ENCODE measurements at places on chromosomes 1 and 21.

- H3K36me3 ChIP-seq = peaks cover 9% of the 10 kb centered on the region
- H3K4me3 ChIP-seq = no peak overlapping the region
- no peak overlapping the region for H3K27ac ChIP-seq
- no peak for DNase-seq
These were observed 2.4 kb downstream of the CA14 start for GRCh38 chr1:150259758-150260669.

DNA sequence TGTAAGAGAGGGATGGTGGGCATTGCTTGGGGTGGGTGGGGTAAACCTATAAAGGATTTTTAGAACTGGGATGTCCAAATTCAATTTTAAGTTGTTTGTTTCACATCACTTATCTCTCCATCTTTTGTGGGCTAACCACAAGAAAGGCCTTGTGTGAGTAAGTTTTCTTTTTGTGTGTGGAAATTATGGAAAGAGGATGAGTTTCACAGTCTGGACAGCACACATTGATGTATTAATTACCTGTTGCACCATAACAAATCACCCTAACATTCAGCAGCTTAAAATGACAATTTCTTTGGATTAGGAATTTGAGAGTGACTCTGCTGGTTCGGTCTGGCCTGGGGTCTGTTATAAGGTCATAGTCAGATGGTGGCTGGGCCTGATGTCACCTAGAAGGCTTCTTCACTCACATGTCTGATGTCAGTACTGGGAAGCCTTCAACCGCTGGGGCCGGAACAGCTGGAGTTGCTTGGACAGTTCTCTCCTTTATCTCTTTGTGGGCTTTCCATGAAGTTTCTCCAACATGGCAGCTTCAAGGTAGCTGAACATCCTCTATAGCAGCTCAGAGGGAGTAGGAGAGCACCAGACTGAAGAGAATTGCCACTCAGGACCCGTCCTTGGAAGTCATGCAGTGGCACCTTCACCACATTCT is 2.0 kb upstream of the COL9A2 start:
- H3K27ac ChIP-seq = no peak overlapping the region
- H3K4me3 ChIP-seq = no peak overlapping the region

DNA sequence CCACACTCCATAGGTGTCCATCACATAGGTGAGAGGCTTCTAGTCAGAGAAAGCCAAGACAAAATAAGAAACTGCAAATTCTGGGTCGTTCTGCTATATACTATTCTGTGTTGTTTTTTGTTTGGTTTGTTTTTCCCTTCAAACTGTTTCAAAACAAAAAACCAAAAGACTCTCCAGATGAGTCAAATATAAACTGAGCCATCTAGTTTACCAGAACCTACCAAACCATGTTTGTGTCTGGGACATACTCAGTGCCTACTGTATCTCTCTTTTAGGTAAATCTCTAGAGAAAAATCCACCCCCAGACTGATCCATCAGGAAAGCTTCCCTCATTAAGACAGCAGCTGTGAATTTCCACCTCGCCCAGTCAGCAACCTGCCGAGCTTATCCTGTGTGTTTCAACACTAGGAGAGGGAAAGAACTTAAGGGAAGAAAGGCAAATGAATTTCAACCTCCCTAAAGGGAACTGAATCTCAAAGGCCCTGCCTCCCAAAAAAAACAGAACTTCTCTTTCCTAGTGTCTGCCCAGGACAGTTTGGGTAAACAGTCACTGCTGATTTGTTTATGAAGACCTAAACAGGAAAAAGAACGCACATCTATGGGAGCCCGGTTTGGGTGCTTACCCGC is 17.2 kb downstream of the PPT1 start:
- no peak overlapping the region for H3K4me3 ChIP-seq
- peaks cover 7% of the 10 kb centered on the region for H3K4me1 ChIP-seq
- peaks cover 30% of the 10 kb centered on the region for H3K36me3 ChIP-seq
- H3K27me3 ChIP-seq = no peaks in the 10 kb centered on the region
- H3K27ac ChIP-seq = no peak overlapping the region

DNA sequence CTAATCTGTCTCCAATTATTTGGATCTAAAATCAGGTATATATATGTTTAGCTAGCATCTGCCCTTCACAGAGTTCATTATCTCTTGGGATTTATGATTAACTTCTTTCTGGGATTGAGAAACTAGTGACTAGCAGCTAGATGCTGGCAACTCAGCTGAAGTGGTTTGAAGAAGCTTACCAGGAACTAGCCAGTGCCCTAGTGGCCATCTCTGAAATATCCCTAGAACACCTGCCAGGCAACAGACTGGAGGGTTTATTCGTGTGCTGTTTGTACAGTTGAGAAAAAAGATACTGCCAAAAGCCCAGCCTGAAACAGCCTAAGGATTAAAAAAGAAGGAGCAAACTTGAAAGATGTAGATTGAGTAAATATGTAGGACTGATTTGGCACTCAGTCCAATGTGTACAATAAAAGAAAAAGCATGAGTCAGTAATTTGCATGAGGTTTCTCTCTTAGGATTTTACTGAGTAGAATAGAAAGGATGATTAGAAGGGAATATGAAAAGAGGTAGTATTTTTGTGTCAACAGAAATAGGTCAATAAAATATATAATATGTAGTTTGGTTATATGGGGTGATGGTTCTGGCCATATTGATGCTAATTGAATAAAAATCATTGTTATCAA is 1144.6 kb upstream of the ADGRL2 start:
- H3K27me3 ChIP-seq = no peaks in the 10 kb centered on the region
- H3K27ac ChIP-seq = no peak overlapping the region
- no peak for DNase-seq
- no peaks in the 10 kb centered on the region for H3K4me1 ChIP-seq

- H3K4me1 ChIP-seq = peaks cover 8% of the 10 kb centered on the region
- no peaks in the 10 kb centered on the region for H3K36me3 ChIP-seq
- no peak overlapping the region for H3K4me3 ChIP-seq
- no peaks in the 10 kb centered on the region for H3K27me3 ChIP-seq
These were observed 20.2 kb upstream of the FAM131C start for GRCh38 chr1:16093611-16094010.

DNA sequence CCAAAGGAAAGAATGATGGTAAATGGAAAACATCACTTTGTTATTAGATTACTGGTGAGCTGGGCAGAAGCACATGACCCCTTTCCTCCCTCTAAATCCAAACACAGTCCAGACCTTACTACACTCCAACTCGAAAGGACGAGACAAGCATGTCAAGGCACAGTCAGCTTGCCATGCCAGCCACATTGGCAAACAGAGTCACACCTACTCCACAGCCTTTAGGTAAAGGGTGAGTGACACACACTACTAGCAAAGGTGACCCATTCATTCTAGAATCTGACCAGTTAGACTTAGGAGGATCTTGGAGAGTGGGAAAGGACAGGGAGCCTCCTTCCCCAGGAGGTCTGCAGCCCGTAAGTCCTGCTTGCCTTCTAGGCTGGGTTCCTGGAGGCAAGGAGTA is 3.0 kb downstream of the SLC44A3 start:
- no peaks in the 10 kb centered on the region for H3K36me3 ChIP-seq
- H3K4me1 ChIP-seq = peaks cover 21% of the 10 kb centered on the region
- H3K4me3 ChIP-seq = no peak overlapping the region
- DNase-seq = no peak

DNA sequence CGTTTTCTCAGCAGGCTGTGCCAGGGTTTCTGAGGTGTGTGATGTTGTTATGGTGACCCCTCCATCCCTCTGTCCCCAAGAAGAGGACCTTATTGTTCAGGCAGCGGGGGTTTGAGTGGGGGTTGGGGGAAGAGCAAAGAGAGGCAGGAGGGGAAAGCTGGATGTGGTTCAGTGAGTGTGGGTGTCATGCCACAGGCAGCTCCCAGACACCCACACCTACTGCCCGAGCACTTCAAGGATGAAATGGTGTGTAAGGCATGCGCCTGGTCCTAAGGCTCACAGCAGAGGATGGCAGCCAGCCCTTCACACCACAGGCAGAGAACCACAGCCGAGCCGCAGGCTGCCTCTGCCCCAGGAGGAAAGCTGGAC is 49.9 kb upstream of the STUM start:
- no peaks in the 10 kb centered on the region for H3K27me3 ChIP-seq
- DNase-seq = no peak
- no peak overlapping the region for H3K27ac ChIP-seq
- no peak overlapping the region for H3K4me3 ChIP-seq
- H3K36me3 ChIP-seq = no peaks in the 10 kb centered on the region
- no peaks in the 10 kb centered on the region for H3K4me1 ChIP-seq

DNA sequence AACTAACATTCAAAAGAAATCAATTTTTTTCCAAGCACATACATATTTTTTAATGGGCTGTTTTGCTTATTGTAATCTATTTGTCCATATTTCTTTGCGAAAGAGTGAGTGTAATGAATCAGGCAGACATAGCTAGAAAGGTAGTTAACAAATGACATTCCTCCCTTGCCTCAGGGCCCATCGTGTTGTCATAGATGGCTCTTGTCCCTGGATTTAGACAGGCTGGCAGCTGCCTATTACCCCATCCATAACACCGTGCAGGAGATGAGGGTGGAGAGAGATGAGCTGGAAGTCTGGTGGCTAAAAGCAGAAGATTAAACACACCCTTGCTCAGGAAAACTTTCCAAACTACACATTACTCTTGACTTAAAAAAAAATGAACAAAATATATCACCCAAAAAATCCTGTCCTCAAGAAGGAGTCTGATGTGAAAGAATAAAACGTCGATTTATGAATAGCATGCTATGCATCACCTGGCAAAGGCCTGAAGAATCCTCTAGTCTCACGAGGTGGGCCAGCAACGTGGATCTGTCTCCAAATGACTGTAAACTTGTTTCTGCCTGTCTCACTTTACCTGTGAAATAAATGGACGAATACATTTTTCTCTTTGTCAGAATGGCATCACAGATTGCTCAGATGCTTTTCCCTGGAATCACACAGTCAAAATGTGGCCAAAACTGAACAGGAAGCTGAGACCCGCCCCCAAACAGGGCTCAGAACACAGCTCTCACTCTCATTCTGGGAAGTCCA is 55.7 kb downstream of the C21orf91 start:
- no peaks in the 10 kb centered on the region for H3K4me1 ChIP-seq
- no peaks in the 10 kb centered on the region for H3K27me3 ChIP-seq
- DNase-seq = no peak
- no peaks in the 10 kb centered on the region for H3K36me3 ChIP-seq
- no peak overlapping the region for H3K27ac ChIP-seq

- H3K4me3 ChIP-seq = no peak overlapping the region
- H3K36me3 ChIP-seq = no peaks in the 10 kb centered on the region
- no peaks in the 10 kb centered on the region for H3K27me3 ChIP-seq
These were observed 53.3 kb downstream of the MRPS6 start for GRCh38 chr21:34126691-34127090.

DNA sequence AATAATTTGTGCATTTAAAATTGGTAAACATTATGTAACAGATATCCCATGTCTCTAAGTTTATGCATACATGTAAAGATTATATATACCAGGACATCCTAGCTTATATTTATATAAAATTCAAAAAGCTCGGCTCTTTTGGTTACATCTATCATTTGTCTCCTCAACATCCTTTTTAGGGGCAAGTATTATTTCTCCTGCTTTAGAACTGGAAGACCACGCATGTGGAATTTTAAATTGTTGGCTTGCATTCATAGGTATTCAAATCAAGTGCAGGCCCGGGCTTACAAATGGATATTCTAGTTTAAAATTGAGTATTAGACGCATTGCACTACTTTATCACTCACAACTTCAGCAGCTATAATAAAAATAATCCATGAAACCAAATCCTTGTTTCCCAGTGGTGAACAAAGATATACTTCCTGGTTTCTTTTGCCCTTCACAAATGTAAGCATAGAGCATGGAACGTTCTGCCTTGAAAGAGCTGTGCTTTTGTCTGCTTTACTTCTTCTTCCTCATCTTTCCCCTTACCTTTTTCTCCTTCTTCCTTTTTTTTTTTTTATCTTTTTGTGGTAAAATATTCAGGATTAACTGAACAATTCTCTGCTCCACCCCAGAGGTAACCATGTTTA is 57.1 kb downstream of the DDAH1 start:
- H3K27ac ChIP-seq = no peak overlapping the region
- H3K4me3 ChIP-seq = no peak overlapping the region
- no peak for DNase-seq
- H3K4me1 ChIP-seq = peaks cover 14% of the 10 kb centered on the region

GRCh38 chr1:25936947-25937346 is 30.7 kb upstream of the STMN1 start:
- no peak overlapping the region for H3K27ac ChIP-seq
- no peak overlapping the region for H3K4me3 ChIP-seq
- DNase-seq = no peak
- H3K36me3 ChIP-seq = no peaks in the 10 kb centered on the region
- no peaks in the 10 kb centered on the region for H3K27me3 ChIP-seq

DNA sequence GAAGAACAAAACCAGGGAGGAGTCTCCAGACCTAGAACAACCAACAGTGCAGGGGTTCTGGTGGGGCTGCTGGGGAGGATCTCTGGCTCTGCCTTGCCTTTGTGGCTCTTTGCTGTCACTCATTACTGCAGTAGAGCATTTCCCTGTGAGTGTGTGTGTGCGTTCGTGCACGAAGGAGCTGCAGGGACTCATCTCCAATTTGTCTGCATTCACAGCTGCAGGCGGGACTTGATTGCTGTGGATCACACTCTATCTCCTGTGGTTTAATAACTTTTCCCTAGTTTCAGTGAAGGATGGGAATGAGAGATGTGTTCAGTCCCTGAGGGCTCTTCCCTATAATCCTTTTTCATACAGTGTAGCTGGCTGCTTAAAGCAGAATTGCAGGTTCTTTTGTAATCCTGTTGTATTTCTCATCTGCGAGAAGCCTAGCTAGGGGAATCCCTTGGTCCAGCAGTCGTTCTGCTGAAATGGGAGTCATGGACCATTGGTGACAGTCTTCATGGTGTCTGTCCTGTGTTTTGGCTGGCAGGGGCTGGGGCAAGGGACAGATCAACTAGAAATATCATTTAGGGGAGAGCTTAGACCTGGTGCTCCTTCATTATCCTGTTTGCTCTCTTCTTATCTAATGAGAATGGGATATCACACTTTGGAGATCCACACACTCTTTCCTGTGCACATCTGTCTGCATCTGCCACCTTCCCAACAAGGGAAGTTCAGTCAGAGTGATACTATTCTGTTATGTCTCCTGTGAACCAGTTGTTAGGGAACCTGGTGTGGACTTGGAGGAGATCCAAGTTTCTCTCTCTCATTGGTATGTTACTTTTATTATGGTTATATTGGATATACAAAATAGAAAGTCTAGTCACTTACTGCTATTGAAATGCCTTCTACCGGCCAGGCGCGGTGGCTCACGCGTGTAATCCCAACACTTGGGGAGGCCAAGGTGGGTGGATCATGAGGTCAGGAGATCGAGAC is 3.0 kb downstream of the PCP4L1 start:
- H3K36me3 ChIP-seq = no peaks in the 10 kb centered on the region
- H3K4me3 ChIP-seq = no peak overlapping the region
- peaks cover 22% of the 10 kb centered on the region for H3K4me1 ChIP-seq
- no peaks in the 10 kb centered on the region for H3K27me3 ChIP-seq

DNA sequence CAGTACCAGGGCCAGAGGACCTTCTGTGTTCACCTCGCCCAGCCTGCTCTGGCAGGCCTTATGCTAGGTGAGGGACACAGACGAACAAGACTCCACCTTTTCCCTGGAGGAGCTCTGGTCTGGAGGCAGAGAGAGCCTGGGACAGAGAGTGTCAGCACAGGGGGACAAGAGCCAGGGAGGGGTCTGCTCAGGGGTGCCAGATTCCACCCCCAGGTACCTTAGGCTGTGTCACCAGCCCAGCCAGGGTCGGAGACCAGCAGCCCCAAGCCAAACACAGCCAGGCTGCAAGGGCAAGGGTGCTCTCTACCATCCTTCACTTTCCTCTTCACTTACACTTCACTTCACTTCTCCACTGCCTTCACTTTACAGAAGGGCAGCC is 4.3 kb upstream of the LRP8 start:
- H3K27ac ChIP-seq = no peak overlapping the region
- no peaks in the 10 kb centered on the region for H3K27me3 ChIP-seq
- no peaks in the 10 kb centered on the region for H3K36me3 ChIP-seq
- H3K4me3 ChIP-seq = no peak overlapping the region
- no peak for DNase-seq

GRCh38 chr1:8416881-8417280 is 99.0 kb downstream of the SLC45A1 start:
- H3K27ac ChIP-seq = peak overlapping the region; percentile 99
- peaks cover 92% of the 10 kb centered on the region for H3K4me1 ChIP-seq
- H3K36me3 ChIP-seq = peaks cover 18% of the 10 kb centered on the region
- no peak for DNase-seq
- H3K4me3 ChIP-seq = no peak overlapping the region

All from vagina (tissue), 2 donors.